Heart right ventricle (tissue), 16 donors: ENCODE measurements at places on chromosomes 4 and X.

- no peak for DNase-seq
These were observed 951.2 kb upstream of the DIAPH2 start for GRCh38 chrX:95733426-95733825.

GRCh38 chr4:146550161-146550560, 28.4 kb upstream of the SLC10A7 start:
- no peak for DNase-seq

DNA sequence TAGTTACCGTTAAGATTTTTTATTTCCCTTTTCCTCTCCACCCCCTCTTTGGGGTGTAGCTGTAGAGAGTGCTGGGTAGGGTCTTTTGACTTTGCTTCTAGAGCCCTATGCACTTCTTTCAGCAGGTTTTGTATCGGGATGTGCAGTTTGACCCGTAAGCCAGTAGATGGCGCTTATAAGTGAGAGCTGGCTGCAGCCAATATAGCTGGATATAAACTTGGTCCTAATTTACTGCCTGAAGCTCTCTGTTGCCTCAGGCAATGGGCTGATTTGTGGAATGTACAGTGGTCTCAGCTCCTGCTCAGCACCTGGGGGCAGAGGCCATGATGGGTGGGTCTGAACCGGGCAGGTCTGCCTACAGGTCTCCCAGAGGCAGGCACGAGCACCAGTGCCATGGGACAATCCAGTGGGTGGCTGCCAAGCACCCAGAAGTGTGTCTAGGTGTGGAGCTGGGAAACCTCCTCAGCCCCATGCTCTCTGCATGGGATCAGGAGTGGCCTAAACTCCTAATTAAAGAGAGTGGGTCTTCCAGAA, 146.5 kb downstream of the SPANXN1 start:
- no peak for DNase-seq

DNA sequence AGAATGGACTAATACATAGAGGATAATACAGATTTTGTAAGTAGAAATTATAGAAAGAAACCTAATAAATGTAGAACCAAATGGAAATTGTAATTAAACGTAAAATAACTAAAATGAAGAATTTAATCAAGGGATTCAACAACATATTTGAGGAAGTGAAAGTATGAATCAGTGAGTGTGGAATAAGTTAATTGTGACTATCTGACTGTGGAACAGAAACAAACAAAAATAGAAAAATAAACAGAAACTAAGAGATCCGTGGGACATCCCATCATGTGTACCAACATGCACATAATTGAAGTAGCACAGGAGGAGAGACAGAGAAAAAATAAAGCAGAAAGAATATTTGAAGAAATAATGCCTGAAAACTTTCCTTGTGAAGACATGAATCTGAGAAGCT, 208.6 kb upstream of the TACR3 start:
- no peak for DNase-seq

DNA sequence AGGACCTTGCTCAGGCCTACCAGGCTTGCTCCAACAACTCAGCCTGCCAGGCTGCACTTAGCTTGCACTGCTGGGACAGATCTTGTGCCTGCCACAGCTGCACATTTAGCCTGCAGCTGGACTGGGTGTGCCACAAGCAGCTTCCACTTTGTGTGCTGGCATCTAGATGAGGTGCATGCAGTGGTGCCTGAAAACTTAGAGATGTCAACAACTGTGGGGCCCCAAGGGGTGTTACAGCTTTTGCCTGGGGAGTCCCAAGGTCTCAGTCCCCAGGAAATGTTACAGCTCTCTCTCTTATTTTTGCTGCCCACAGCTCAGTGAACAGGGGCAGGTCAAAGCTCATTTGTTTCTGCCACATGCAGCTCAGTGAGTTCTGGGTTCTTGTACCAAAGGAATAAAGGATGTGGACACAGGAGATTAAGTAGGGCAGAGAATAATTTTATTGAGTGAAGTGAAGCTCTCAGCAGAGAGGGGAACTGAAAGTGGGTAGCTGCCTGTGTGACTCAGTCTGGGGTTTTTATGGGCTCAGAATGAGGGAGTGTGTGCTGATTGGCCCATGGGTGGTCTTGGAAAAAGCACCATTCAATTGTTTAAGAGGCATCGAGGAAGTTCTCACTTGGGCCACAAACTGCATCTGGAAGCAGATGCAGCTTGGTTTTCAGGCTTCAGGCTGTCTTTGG, 828.3 kb downstream of the TECRL start:
- no peak for DNase-seq

DNA sequence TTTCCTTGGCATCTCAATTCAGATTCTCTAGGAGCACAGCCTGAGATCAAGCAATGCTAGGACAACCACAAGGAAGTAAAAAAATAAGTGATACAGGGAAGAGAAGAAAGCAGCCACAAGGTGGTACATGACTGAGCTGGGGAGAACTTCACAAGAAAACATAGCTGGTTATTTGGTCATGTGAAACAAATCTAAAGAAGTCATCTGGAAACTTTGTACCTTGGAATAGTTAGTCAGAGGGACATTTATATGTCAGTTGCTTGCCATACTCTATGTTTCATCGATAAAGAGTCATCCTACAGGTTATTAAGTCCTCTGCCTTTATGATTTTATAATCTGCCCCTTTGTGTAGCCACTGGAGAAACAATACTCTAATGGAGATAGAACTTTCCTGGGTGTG, 575.1 kb downstream of the IL15 start:
- DNase-seq, result no peak

GRCh38 chrX:64204701-64205440, 637 bp downstream of the AMER1 start:
- peak; percentile 37 for DNase-seq
